ENCODE measurements at places on chromosomes 5 and 9.

DNA sequence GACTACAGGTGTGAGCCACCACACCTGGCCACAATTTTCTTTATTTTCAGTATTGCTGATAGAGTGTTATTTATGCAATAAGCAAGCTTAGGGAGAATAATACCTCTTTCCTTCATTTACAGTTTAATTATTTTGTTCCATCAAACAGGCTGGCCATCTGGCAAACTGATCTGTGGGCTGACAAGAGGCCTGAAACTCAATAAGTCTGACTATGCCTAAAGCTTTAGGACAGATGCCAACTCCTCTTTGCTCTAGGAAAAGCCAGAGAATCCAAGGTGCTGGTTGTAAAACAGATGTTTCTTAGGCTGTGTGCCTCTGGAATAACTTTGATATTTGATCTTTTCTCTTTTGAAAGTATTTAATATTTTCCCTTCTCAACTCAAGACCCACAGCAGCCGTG, 98.4 kb downstream of the TARS1 start:
- DNase-seq = no peak

- peak; percentile 17 for DNase-seq
Observed at GRCh38 chr9:107711542-107711941, 222.0 kb upstream of the KLF4 start.

GRCh38 chr9:135614821-135615665, 24.3 kb downstream of the GLT6D1 start:
- DNase-seq = no peak

DNA sequence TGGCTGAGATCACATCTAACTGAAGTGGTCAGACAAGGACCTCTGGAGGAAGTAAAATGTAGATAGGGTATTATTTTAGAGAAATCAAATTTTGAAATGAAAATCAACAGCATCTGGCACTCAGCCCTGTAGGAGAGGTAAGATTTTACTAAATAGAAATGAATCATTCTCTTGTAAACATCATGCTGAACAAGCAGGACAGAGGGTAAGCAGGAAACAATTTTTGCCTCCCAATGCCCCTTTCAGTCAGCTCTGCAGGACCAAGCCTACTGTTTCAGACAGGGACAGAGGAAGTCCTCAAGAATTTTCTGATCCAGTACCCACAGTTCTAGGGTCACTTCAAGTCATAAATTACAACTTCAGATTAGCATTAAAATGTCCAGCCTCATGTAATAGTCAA, 190.1 kb downstream of the ESM1 start:
- no peak for DNase-seq

GRCh38 chr5:53249529-53250200, 140.1 kb upstream of the MOCS2 start:
- no peak for DNase-seq

GRCh38 chr9:129027224-129027684, 877 bp downstream of the SH3GLB2 start:
- no peak for DNase-seq

Measured in common myeloid progenitor, CD34-positive (primary cell).